ENCODE measurements at places on chromosomes 16 and 17.
A peak's percentile ranks its signal among the peaks of the same experiment; 100 is the strongest.

GRCh38 chr17:40019140-40019991 lies 4.1 kb downstream of the CSF3 start:
- no peak for DNase-seq

GRCh38 chr16:80973991-80974390 lies 32.7 kb downstream of the CMC2 start:
- no peak for DNase-seq

- no peak for DNase-seq
Measured at GRCh38 chr17:20611309-20611708, 31.8 kb downstream of the CDRT15L2 start.

DNA sequence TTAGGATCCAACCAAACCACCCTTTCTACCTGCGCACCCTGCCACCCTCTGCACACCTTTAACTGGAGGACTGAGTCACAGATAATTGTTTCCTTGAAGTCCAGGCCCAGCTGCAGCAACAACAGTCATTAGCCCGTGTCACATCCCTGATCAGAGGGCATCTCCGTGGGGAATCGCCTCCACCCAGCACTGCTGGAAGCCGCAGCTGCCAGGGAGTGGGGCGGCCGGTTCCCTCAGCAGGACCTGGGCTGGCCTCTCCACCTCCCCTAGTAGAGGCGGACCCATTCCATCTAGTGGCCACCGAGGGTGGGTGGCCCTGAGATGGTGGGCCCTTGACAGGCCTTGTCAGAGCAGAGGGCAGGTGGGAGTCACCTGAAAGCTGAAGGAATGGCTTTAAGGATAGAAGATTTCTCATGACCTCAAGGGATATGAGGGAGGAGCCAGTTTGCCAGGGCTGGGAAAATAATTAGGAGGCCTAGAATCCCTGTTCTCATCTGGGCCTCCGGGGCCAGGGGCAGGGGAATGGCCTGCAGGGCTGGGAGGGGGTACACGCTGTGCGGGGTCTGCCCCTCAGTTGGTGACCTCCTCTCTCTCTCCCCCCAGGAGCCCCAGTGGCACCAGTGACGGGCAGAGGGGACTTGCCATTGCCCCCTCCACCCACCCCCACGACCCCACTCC lies 6.2 kb downstream of the PRSS53 start:
- DNase-seq: no peak

DNA sequence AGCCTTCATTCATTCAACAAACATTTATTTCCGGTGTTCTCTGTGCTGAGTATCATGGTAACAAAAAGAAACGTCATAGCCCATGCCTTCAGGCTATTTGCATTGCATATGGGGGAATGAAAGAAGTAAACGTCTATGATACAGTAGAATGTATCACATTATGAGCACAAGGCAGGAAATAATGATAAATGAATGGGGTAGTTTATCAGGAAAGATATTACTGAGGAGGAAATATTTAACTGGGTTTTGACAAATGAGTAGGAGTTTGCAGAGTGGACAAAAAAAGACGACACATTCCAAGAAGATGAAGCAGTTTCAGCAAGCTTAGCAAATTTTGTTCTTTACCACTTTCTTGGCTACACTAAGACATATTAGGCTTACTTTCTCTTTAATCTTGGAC lies 1.3 kb upstream of the KRTAP4-7 start:
- no peak for DNase-seq

DNA sequence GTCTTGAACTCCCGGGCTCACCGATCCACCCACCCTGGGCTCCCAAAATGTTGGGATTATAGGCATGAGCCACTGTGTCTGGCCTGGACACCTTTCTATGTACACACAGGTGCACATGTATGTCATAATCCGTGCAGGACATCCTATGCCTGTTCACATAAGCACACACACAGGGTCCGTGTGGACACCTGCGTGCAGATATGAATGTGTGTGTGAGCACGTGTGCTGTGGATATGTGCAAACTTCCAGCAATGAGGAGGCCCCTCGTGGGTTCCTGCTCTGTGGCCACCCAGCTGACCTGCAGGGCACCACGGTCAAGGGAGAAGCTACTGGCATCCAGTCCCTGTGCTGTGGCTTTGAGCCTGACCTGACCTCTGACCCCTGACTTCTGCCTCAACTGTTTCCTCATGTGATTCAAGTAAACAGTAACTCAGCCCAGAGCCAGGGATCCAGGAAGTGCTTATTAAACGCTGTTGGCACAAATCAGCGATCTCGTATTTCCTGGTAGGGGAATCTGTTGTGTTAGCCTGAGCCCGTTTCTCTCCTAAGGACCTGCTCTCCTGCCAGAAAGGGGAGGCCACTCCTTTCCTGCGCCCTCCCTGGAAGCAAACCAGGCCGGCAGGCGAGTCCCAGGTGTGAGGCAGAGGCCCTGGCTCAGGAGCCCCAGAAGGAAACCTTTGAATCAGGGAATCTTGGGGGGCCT lies 6.5 kb downstream of the CPNE7 start:
- DNase-seq: no peak

GRCh38 chr16:82728901-82729300 lies 102.1 kb downstream of the CDH13 start:
- no peak for DNase-seq

DNA sequence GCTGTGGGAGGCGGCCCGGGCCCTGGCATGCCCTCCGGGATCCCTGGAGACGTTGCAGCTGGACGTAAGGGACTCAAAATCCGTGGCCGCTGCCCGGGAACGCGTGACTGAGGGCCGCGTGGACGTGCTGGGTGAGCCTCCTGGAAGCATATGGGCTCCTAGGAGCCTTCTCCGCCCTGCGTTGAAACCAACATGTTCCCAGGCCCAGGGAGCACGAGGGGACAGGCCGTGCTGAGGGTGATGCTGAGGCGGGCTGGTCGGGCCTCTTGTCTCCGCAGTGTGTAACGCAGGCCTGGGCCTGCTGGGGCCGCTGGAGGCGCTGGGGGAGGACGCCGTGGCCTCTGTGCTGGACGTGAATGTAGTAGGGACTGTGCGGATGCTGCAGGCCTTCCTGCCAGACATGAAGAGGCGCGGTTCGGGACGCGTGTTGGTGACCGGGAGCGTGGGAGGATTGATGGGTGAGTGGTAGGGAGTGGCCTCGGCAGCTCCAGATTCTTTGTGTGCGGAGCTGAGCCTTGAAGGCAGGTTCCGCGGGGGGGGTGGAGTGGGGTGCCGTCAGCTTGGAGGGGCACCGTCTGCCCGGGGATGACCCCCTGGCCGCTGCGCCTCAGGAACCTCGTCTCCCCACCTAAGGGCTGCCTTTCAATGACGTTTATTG lies 567 bp downstream of the HSD17B1 start:
- DNase-seq: no peak

DNA sequence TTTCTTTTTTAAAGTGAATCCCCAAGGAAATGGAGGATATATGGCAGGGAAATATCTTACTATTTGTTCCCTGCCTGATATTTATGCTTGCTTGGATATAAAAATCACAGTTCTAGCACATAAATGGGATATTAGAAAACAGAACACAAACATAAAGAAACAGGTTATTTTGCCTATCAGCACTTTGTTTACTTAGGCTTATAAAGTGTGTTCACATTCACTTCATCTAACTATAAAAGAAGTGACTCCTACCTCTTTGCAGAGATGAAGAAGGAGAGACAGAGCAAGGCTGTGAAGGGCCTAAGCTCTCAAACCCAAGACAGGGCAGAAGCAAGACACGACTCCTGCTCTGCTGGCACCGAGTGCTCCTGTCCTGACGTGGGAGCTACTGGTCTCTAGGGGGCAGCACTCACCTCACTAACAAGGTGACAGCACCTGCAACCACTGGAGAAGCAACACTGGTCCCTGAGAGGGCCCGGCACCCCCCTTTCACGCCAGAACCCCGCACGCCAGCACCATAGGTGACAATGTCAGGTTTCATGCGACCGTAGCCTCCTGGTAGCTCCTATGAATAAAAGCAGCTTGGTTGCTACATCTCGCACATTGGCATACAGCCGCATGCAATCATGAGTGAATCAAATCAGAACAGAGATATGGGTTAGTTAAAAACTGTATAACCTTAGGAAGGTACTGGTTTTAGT lies 32.0 kb downstream of the MBTPS1 start:
- DNase-seq: peak; percentile 42

DNA sequence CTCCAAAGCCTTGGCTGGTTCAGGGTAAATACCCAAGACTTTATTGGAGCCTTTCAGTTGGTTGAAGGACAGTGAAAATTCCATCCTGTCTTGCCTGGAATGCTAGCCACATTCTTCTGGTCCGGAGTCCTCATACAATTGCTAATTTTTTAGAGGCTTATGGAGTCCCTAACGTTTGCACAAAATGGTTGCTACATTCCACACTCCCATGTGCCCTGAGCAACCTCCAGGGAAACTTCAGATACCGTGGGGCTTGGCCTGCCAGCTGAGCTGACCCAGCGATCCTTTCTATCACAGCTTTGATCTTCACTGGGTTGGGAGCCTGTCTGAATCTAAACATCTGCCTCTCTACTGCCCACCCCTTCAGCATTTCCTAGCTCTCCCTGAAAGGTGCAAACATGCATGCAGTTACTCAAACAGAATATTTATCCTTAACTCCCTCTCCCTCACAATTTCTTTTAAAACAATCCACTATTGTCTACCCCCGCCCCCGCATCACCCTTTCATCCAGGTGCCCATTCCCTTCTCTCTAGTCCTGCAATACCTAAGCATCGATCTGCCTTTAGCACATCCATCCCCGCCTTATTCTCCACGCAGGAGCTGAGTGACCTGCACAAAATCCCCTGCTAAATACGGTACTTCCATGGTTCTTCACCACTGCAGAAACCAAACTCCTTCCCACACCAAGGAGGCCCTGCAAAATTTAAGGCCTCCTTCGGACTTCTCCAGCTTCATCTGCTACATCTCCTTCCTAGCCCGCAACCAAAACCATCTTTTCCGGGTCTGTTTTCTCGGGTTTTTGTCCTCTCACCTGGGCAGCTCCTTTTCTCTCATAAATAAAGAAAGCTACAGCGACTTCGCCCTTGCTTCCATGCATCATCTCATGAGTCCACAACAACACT lies 810 bp upstream of the GAN start:
- no peak for DNase-seq

- DNase-seq: no peak
Measured at GRCh38 chr16:74466872-74467271, 45.6 kb upstream of the CLEC18B start.

GRCh38 chr17:37024181-37024637 lies 75.5 kb downstream of the AATF start:
- no peak for DNase-seq

DNA sequence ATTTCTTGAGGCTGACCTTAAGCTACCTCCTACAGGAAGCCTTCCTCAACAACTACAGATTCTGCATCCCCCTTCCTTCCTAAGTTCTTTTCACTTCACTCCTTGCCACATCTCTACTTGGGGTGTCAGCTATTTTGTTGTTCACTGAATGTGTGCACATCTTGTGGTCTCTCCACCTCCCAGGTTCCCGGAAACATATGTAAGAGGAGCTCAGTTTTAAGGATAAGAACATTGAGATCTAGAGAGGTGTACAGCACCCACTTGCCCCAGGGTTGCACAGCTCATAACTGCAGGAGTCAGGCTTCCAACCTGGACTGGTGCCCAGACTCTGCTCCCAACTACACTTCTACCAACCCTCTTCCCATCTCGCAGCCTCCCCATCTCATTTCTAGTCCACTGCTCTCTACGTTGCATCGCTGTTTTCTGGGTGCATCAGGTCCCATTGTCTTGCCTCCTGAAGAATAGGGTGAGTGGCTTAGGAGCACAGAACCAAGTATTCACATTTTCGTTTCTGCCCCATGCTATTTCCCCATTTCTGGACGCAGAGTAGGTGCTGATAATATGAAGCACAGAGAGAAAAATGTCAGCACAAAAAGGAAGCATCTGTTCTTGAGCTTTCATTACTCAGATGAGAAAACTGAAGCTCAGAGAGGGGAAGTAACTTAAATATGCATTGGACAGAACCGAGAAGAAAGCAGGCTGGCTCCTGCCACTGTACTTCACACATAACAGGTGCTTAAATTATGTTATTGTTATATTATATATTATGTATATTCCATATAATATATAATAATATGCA lies 292.0 kb upstream of the CCL2 start:
- no peak for DNase-seq

- no peak for DNase-seq
Measured at GRCh38 chr16:22692034-22692433, 121.9 kb upstream of the HS3ST2 start.

GRCh38 chr17:80970044-80970761 lies 21.4 kb upstream of the CHMP6 start:
- no peak for DNase-seq

DNA sequence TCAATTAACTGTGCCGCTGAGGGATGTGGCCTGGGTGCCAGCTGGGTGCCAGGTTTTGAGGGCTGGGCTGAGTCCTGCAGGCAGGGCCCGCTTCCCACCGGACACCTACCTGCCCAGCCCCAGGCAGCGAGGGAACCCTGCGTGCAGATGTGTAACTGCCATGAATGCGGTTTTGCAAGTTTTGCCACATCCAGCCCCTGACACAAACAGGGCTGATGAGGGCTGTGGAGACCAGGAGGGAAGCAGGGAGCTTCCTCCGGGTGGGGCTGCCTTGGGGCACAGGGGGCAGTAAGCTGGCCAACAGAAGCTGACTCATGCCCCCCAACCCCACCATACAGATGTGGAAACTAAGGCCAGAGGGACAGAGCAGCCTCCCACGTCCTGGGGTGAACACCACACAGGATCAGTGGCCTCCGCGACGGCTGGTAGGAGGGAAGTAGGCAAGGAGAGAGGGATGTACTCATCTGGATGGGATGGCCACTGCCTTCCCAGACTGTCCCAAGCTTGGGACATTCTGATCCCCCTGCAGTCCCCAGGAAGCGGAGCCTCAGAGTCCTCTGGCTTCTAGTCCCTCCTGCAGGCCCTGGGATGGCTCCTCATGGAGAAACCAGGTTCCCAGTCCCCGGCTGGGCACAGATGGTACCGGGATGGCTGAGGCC lies 1.6 kb downstream of the UBALD1 start:
- DNase-seq: no peak

DNA sequence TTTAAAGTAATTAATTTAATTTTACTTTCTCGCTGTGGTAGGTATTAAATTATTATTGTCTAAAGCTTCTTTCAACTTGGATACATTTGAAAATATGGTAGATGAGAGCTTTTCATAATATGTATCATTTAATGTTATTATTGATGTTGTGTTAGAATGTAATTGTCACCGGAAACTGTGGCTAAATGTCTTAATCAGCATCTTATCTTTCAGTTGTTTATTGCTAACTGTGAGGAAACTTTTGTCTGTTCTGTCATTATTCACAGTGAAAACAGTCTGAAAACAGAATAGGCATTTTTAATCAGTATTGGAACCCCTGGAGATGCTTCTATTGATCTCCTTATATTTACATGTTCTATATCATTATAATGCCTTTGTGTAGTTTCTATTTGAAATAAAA lies 120.7 kb downstream of the STXBP4 start:
- no peak for DNase-seq

Measured in activated CD4-positive, CD25-positive, alpha-beta regulatory T cell (primary cell).